ENCODE measurements at places on chromosomes 13 and 19. TPM values are rescaled to one million over a fixed set of nuclear protein-coding genes. Genes with fewer than 3 reads are reported as not detected.

GRCh38 chr19:39205449-39205764 is 1.3 kb upstream of the SYCN start:
- H3K4me3 ChIP-seq = no peak overlapping the region
- H3K27ac ChIP-seq = no peak overlapping the region
- no peaks in the 10 kb centered on the region for H3K36me3 ChIP-seq
- H3K27me3 ChIP-seq = no peaks in the 10 kb centered on the region
- no peaks in the 10 kb centered on the region for H3K4me1 ChIP-seq

- H3K27ac ChIP-seq = no peak overlapping the region
- H3K27me3 ChIP-seq = no peaks in the 10 kb centered on the region
- no peak for DNase-seq
- no peak overlapping the region for H3K4me3 ChIP-seq
These were observed 78.7 kb downstream of the IPO5 start for GRCh38 chr13:98032168-98032567.

- no peaks in the 10 kb centered on the region for H3K36me3 ChIP-seq
- H3K4me1 ChIP-seq = peaks cover 8% of the 10 kb centered on the region
- DNase-seq = peak; percentile 60
- no peaks in the 10 kb centered on the region for H3K27me3 ChIP-seq
These were observed 52.7 kb upstream of the RFXAP start for GRCh38 chr13:36766295-36766694.

The ATP8B3 gene
- total RNA-seq = 3.9 TPM

The MRPL34 gene
- 206 TPM for total RNA-seq
